ENCODE measurements at places on chromosomes 3 and 15.

- DNase-seq = peak; percentile 90
These were observed 60.2 kb downstream of the ABTB1 start for GRCh38 chr3:127732879-127733350.

DNA sequence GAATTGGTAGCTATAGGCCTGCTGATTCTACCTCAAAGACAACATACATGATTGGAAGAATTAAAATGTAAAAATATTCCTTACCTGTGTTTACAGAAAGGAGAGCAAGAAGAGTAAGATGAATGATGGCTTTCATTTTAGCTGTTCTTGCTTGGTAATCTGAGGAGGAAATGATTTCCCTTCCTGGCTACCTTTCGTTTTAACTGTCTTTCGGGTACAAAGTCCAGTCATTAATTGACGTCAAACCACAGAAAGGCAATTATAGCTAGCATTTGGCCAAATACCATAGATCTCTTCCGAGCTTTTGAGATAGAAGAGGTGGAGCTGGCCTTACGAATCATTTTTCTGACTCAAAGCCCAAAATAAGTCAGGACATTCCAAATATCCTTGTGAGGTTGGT is at the start of gene MUC13:
Gene MUC13 (minus strand): TSS at position 175 of the 400 bp plus-strand sequence. CDS start 39 bp downstream, at position 136.
- no peak for DNase-seq

DNA sequence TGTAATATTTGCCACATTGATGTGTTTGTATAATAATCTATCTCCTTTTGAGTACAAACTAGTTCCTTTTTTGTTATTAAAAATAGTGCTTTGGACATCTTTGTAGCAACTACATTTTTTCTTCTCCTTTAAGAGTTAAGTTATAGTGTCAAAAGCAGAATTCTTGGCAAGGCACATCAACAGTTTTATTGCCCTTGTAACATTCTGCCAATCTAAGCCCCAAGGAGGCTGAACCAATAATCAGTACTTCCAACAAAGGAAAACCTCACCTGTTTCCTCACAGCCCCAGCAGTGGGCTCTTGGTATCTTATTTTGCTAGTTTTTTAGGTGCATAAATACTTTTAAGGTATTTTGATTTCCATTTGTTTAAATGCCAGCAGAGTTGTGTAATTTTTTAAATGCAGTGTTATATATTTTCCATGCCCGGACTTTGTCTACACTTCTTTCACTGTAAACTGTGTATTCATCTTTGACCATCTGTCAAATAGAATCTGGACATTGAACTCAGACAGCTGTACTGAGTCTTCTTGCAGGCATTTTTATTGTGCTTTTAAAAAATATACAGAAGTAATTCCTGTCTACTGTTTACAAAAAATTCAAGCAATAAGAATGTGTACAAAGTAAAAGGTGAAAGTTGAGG is 101.0 kb downstream of the MYLK start:
- DNase-seq = peak; percentile 16

- DNase-seq = no peak
These were observed 21.0 kb upstream of the HACD2 start for GRCh38 chr3:123605789-123606234.

DNA sequence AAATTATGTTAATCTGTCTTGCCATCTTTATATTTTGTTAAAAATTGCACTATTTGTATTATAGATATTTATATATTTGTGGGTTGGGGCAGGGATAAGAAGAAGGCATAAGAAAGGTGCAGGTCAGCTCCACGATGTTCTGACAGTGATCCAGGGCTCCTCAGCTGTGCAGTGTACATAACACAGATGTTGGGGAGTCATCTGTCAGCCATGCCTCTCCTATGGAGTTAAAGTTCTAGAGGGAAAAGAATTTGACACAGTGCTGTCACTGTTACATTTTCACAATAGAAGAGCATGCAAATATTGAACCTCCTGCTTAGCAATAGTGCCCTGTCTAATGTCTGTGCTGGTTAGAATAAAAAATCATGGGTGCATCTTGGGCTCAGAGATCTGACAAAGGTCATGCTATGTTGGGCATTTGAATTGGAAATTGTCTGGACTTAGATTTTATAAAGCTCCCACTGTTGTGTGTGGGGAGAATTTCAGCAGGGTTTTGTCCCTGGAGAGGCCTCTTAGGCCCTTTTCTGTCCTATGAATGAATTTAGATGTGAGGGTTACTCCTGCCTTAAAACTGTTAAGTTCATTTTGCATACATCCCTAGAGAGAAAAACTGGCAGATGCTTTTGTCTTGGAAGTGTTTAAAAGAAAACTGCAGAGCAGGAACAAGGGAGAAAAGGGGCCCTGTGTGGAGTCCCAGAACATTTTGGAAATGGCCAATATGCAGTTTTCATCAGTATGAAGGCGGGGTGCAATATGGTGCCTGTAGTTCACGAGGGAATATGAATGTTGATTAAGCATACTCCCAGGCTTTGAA is 20.4 kb downstream of the CDIN1 start:
- no peak for DNase-seq

DNA sequence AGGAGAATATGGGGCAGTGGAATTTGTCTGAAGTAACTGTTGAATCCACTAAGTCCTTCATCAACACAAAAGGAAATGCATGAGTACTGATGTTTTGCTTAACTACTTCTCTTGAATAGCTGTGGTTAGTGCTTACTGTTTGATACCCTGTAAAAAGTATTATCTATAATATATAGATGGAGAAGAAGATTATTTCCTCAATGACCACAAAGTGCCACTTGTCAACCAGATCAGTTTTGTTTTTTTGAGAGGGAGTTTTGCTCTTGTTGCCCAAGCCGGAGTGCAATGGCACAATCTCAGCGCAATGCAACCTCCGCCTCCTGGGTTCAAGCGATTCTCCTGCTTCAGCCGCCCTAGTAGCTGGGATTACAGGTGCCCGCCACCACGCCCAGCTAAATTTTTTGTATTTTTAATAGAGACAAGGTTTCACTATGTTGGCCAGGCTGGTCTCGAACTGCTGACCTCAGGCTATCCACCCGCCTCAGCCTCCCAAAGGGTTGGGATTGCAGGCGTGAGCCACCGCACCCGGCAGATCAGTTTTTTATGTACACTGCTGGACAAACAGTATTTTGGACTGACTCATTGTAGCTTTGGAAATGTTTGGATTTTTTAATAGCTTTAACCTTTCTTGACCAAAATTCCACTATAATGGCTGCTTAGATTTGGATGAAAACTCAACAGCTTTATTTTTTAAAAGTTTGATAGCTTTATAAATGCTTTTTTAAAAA is 1.5 kb upstream of the RPLP1 start:
- no peak for DNase-seq

DNA sequence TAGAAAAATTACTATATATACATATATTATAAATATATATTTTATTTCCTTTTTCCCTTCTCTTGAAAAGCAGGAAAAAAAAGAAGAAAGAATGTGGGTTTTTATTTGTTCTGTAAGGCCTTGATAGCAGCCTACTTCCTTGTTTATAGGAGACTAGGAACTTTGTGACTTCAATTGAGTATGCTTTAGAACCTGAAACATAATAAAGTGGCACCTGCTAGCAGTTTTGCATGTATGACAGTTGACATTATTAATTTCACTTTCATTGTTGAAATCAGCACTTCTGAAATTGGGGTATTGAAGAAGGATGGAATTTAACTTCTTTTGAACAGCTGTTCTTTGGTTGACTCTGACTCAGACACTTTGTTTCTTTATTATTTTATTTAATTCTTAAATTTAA is 56.9 kb downstream of the GLCE start:
- DNase-seq = no peak

DNA sequence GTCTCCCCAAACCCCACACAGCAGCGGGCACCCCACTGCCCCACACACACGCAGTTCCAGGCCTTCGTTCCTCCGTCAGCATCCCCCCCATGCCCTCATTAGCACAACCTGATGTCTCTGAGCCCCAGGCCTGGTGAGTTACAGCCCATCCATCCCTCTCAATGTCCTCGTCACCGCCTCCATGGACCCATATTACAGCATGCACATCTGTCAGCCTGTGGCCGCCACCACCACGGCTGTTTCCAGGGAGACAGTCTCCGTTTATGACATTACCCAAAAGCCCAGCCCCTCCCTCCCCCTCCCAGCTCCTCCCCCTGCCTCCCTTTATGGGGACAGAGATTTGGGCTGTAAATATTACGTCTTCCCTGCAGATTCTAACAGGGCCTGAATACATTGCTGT is 143.1 kb upstream of the LINGO1 start:
- DNase-seq = no peak

DNA sequence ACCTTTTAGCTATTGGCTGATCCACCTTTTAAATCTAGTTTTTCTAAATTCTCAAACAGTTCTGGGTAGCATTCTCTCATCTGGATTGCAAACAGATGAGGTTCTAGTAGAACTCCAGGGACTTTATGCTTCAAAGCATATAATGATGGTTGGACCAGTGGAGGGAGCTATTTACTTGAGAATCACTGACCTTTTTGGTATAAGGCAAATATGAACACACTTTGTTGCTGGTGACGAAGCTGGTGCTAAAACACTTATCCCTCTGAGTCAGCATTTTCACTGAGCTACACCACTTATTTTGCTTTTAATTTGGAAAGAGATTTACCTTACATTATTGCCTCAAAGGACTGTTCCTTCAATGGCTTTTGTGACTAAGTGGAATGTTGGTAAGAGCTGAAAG is 58.6 kb upstream of the SLITRK3 start:
- no peak for DNase-seq

GRCh38 chr3:97720417-97720816 is 44.1 kb upstream of the ARL6 start:
- no peak for DNase-seq

- no peak for DNase-seq
These were observed 50.1 kb downstream of the FEZF2 start for GRCh38 chr3:62323241-62323640.

DNA sequence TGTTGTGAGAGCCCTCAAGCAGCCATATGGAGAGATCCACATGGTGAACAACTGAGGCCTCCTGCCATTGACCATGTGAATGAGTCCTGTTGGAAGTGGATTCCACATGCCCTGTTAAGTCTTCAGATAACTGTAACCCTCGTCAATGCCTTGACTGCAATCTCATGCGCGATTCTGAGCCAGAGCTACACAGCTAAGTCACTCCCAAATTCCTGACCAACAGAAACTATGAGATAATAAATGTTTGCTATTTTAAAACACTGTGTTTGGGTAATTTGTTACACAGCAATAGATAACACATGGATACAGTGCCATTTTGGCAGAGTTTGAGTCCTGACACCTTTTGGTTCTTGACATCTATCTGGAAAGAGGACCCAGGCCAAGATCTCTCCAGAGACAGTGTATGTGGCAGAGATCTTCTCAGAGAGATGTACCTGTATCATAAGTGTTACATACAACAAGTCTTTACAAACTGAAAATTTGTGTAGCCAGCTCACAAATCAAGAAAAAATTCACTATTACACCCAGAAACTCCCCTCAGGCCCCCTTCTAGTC is 34.5 kb upstream of the BNC1 start:
- no peak for DNase-seq

GRCh38 chr3:143265501-143266070 is 146.0 kb downstream of the CHST2 start:
- no peak for DNase-seq
